Stimulated activated CD4-positive, alpha-beta T cell treated with anti-CD3 and anti-CD28 coated beads, Interleukin-1b, Interleukin-23, amount 100 ng/mL, for 24 hours (primary cell): ENCODE measurements at places on chromosomes 12 and 14.

DNA sequence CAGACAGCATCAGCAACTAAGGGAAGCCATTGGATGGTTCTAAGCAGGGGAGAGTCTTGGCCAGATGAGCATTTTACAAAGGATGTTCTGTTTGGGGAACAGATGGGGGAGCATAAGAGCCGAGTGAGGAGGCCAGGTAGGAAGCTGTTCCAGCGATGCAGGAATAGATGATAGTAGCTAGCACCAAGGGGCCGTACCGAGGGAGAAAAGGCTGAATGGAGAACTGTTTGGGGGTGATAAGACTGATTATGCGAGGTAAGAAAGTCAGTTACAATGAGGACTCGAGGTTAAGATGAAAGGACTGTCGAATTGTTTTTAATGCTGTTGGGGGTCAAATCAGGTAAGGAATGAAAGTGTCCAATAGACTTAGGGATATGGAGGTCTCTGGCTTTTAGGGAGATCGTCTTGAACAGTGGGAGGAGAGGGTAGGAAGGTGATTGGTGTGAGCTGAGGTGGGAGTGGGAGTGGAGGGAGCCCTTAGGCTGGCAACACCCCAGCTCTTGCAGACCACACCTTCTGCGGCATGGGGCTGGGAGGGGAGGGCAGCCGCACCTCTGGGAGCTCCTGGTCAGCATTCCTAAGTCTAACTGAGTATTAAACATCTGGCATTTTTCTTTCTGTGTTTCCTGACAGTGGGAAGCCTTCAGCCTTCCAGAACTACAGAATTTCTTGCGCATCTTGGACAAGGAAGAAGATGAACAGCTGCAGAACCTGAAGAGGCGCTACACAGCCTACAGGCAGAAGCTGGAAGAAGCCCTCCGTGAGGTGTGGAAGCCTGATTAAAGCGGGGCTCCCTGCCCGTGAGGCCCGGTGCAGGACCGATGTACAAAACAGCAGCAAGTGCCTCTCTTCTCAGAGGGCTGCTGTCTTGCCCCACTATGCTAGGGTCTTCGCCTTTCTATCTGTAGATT lies 64.8 kb downstream of the GNS start:
- DNase-seq = no peak

- DNase-seq = no peak
Measured at GRCh38 chr12:53425515-53426150, 2.0 kb downstream of the AMHR2 start.

DNA sequence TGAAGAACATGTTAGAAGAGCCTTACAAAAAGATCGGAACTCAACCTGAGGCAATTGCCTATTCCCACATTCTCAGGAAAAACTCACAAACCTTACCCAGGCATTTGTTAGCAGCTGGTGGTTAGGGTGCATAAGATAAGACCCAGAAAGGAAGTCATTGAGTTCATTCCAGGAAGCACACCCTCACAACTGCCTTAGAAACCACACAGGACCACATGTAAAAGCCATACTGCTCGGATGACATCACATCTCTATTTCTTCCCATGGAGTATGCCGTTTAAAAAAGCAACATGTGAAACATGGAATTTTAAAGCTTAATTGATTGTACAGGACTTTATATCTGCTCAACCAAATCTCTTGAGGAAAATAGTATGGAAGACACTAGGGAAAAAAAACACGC lies 411.2 kb downstream of the DAD1 start:
- DNase-seq = no peak

- no peak for DNase-seq
Measured at GRCh38 chr12:40436564-40436963, 211.8 kb downstream of the LRRK2 start.

DNA sequence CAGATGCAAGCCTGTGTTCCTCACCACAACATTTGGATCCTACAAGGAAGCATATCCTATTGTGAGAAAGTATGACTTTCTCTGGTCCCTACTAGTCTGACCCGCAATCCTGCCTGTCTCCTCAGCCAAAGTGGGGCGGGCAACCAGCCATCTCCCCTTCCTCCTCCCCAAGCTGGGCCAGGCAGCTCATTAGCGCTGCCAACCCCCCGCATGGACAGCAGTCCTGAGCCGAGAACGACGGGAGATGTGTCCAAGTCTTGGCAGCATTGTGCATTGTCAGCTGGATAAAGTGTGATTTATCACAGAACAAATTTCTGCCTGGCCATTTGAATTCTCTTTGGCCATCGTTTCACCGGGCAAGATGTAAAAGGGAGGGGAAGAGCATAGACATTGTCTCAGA lies 139.4 kb downstream of the SLC15A4 start:
- no peak for DNase-seq

DNA sequence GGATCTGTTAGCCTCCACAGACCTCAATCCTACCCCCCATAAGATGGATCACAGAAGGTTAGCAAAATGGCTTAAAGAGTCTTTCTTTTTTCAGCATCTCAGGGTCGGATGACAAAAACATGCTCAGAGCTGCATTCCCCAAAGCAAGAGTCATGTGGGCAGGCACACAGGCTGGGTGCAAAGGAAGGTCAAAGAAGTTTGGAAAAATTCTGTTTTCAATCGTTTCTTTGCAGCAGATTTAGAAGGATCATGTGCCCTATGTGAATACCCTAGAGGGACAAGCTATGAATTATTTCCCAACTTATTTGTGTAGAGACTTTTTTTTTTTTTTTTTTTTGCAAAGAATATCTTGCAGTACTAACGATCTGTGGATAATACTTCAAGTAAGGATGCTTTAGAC lies 845.4 kb downstream of the VRK1 start:
- DNase-seq = no peak

DNA sequence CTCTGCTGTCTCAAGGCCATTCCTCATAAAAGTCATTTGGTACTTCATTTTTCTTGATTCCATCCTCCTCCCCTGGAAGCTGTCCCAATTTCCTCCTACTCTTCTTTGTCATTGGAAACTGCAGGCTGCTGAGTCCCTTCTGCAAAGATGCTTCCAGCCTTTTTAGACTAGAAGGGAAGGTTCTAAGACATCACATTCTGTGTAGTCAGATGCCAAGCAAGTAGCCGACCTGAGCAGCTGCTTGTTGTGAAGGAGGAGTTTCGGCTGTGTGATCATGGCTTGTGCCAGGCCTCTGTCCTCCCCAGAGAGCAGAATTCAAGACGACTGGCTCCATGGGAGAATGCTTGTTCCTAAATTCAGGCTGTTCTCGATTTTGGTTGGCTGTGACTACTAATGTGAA lies 8.7 kb downstream of the RFC5 start:
- no peak for DNase-seq

DNA sequence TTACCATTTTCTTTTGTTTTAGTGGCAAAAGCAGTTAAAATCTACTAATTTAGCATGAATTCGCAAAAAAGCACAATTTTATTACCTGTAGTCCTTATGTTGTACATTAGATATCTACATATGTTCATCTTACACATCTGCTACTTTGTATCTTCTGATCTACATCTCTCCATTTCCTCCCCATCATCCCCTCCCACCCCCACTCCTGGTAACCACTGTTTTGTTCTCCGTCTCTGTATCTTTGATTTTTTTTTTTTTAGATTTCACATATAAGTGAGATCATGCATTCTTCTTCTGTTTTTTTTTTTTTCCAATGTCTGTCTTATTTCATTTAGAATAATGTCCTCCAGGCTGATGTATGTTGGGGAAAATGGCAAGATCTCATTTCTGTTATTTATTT lies 922.7 kb downstream of the VRK1 start:
- DNase-seq = no peak

DNA sequence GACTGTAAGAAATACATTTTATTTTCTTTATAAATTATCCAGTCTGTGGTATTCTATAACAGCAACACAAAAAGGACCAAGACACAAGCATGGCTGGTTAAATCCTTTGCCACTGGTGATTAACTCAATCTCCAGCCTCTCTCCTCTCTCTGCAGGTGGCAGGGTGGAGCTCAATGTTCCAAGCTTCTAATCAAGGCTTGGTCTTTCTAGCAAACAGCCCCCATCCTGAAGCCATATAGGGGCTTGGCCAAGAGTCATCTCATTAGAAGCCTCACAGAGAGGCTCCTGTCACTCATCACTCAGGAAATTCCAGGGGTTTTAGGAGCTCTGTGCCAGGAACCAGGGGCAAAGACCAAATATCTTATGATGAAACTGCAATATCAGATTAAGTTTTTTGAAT lies 12.0 kb downstream of the C12orf75 start:
- no peak for DNase-seq

DNA sequence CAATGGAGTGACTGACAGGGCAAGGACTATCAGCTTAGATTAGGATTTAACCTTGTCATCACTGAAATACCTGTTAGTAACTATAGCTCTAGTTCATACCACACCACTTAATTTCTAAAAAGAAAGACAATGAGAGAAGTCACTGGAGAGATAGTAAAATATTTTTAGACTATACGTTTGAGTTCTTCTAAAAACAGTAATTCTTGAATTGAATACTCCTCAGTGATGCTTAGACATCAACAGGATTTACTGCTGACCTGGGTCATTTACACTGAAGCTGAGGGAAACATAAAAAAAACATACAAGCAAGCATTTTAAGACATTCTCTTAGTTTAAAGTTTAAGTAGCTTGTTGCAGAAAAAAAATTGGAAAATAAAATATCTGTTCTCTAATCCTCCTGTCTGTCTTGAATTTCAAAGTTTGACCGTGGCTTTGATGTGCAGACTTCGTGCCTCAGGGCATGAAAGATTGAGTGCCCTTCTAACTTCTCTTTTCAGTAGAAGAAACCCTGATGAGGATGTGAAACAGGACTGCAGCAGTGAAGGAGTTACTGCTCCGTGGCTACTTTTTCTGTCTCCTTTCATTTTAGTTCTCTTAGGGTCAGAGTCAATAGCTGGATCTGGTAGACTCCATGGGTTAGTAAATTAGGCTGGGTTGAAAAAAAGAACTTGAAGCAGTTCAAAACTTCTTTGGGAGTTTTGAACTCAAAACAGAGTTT lies 172.2 kb downstream of the PTPRO start:
- no peak for DNase-seq

DNA sequence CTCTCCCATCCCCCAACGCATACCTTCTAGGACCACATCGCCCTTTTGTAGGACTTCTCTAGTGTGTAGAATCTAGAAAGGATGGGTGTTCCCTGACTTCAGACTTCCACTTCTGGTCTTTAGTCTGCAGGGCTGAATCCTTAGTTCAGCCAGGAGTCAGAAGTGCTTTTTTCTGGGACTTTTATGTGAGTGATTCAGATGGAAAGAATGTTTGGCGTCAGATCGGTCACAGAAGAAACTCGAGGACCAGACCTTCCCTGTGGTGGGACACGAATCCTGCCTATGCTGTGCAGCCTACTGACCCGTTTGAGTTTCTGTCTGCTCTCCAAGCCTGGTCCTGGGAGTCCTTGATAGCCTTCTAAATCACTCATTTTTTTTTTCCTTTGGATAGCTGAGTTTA lies 165.4 kb upstream of the SSTR1 start:
- DNase-seq = no peak

- no peak for DNase-seq
Measured at GRCh38 chr14:53354336-53354735, 201.2 kb upstream of the DDHD1 start.

DNA sequence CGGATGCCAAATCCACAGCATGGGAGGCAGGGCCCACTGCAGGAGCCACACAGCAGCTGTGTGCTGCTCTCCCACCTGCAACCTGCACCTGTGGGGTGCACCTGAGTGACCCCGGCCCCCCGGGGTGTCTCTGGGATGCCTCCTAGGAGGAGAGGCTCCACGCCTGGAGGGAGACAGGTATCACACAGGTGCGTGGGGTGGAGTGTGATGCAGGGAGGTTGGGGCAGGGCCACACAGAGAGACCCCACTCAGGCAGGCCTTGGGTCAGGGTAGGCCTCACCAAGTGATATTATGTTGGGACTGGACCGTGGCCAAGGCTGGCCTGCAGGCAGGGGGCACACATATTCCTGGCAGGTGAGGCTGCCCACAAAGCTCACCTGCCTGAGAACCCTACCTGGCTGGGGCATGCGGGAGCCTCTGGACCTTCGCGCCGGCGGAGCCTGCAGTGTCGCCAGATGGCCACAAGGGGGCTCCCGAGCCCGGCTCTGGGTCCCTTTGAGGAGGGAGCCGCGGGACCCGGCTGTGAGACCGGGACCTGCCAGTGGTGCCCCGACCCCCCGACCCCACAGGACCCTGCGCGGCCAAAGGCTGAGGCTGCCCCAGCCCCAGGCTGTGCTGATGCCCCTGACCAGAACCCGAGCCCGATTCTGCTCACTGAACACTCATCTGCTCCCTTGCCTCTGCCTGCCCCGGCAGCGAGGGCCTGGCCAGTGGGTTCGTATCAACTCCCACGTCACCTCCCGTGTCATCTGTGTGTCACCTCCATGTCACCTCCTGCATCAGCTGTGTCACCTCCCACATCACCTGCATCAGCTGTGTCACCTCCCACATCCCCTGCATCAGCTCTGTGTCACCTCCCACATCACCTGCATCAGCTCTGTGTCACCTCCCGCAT lies 11.4 kb downstream of the TMEM121 start:
- no peak for DNase-seq

DNA sequence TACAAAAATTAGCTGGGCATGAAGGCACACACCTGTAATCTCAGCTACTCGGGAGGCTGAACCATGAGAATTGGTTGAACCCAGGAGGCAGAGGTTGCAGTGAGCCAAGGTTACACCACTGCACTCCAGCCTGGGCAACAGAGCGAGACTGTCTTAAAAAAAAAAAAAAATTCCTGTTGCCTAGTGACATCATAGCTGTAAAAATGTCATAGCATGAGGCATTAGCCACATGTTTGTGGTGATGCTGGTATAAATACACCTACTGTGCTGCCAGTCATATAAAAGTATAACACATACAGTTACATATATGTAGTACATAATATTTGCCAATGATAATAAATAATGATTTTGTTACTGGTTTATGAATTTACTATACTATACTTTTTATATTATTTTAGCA lies 22.2 kb downstream of the SLC41A2 start:
- no peak for DNase-seq

- no peak for DNase-seq
Measured at GRCh38 chr12:97595426-97595831, 132.8 kb downstream of the RMST start.
